CD4-positive, alpha-beta memory T cell (primary cell): ENCODE measurements at places on chromosomes 4 and X. TPM values are rescaled to one million over a fixed set of nuclear protein-coding genes. Genes with fewer than 3 reads are reported as not detected.
A peak's percentile ranks its signal among the peaks of the same experiment; 100 is the strongest.

CABS1 gene
- not detected for total RNA-seq

BCORL1 gene
- total RNA-seq: 14.2 TPM

LRBA gene
- 64.5 TPM for total RNA-seq

ATP1B4 gene
- total RNA-seq: not detected

JAKMIP1 gene
- total RNA-seq: 3.0 TPM

TNIP3 gene
- 0.38 TPM for total RNA-seq

USP38 gene
- 25.8 TPM for total RNA-seq

TRIML2 gene
- not detected for total RNA-seq

ATP6AP1 gene
- 60.4 TPM for total RNA-seq

TRAM1L1 gene
- total RNA-seq: not detected

DMP1 gene
- not detected for total RNA-seq

SPANXD gene
- total RNA-seq: not detected

PCDH7 gene
- total RNA-seq: not detected

- DNase-seq: no peak
Observed at GRCh38 chr4:183522821-183523220, 18.0 kb downstream of the ING2 start.

- DNase-seq: no peak
Observed at GRCh38 chrX:130418066-130418465, 16.3 kb downstream of the RBMX2 start.

DNA sequence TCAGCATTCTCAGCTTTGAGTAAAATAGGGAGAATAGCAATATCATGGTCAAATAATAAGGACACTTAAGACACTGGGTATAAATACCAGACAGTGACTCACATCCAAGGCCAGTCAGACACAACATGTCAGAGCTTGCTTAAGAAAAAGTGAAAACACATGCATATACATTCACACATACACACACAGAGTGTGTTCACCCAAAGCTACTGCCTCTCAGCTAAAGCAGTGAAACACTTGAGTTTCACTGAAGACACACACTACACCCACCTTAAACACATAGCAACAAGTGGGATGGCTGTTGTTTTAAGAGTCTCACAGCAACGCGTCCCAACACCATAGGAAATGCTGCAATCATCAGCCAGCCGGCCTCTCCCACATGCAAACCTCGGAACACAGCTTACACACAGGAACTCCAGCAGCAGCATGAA, 14.4 kb downstream of the SHROOM4 start:
- no peak for DNase-seq

DNA sequence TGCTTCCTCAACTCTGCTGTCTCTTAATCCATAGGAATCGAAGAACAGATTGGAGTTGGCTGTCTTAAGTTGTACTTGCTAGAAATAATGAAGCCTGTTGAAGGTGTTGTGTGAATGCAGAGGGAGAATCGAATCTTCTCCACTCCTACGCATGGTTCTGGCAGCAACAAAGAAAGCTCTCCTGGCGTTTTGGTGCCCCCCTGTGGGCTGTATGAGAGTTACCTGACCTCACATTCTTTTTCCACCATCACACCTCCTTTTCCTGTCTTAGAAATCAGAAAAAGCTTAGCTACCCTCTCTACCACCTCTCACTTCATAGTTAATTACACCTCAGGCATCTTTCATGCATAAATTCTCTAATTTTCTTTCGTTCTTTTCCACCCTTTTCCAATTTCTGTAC, 16.3 kb downstream of the KLF8 start:
- peak; percentile 49 for DNase-seq

GRCh38 chrX:115233497-115234455, at the start of gene LRCH2:
Gene LRCH2 (minus strand): TSS chrX:115234096. CDS start chrX:115234041, 55 bp downstream.
- DNase-seq: no peak

DNA sequence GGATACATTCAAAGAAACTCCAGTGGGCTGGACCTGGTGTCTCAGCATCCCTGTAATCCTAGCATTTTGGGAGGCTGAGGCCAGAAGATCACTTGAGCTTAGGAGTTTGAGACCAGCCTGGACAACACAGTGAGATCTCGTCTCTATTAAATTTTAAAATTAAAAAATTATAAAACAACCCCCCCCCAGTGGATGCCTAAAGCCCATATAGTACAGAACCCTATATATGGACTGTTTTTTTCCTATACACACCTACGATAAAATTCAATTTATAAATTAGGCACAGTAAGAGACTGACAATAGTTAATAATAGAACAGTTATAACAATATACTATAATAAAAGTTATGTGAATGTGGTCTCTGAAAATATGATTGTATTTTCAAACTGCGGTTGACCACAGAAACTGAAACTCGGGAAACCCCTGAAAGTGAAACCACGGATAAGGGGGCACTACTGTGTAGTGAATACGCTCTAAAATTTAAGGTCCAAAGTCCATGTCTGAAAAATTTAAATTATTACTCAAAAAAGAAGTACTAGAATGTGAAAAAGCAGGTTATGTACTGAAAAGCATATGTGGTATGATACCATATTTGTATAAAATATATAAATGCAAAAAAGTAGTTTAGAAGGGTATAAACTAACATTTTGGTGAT, 2.0 kb downstream of the SMIM14 start:
- peak; percentile 20 for DNase-seq

DNA sequence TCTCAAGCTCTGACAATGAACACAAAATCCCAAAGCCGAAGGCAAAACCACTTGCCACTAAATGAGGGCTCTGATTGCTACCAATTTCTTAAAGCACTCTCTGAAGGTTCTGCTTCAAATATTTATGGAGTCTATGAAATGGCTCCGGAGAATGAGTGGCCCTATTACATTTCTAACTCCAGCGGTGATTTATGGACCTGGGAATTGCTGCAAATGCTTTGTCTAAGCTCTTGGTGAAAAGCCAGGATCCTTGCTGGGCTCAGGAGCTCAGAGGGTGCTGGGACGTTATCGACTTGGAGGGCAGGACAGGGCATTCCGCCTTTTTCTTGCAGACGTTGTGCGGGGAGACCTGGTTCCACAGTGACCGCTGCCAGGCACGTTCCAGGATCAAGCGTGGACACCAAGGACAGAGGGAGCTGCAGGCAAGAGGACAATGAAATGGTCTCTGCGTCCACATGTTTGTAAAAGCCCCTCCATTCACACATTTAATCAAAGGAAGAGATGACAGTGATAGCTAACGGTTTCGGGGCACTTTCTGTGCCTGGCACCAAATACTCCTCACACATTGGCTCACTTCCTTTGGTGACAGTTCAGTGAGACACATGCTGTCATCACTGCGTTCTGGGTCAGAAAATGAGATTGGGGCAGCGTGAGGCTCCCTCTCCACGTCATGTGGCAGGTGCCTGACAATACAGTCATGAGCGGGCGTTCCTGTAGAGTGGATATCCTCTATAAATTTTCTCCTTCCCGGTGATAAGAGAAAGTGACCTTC, 58.8 kb downstream of the C4orf50 start:
- no peak for DNase-seq

GRCh38 chr4:55768291-55768690, 51.3 kb upstream of the EXOC1L start:
- no peak for DNase-seq

GRCh38 chr4:53788011-53788410, 196.7 kb upstream of the LNX1 start:
- no peak for DNase-seq

DNA sequence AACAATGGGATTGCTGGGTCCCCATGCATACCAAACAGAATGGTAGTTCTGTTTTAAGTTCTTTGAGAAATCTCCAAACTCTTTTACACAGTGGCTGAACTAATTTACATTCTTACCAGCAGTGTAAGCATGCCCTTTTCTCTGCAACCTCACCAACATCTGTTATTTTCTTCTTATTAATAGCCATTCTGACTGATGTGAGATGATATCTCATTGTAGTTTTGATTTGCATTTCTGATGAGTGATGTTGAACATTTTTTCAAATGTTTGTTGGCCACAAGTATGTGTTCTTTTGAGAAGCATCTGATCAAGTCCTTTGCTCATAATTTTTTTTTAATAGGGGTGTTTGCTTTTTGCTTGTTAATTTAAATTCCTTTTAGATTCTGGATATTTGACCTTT, 41.2 kb upstream of the ZMAT1 start:
- DNase-seq: no peak

DNA sequence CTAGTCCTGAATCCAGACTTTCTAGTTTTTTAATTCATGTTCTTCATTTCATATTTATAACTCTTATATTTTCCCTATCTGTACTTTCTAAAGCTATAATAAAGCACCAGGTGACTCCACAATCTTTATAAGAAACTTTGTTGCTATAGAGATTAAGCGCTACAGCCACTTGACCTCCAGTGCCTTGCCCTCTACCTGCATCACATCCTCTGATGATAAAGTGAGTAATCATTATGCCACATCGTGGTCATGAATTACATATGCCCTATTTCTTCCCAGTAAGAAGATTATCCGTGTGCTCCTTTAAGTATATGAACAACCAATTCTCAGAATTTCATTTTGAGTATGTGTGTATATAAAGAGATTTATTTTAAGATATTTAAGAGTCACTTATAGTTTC, 6.8 kb upstream of the DYNLT3 start:
- no peak for DNase-seq

DNA sequence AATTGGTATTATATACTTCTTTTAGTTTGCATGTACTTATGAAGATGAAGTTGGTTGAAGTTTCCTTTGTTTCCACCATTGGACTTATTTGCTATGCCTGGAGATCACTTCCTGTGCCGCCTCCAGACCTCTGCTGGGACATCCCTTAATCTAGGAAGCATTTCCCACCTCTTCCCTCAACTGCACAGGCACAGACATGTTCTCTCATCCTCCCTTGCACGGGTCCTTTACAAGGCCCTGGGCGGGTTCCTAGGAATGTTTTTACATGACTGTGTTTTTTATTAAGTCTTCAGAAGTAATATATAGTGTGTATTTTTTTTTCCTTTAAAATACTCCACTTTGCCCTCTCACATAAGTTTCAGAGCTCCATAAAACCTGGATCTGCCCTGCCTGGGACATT, 51.0 kb downstream of the TMEM131L start:
- DNase-seq: no peak

DNA sequence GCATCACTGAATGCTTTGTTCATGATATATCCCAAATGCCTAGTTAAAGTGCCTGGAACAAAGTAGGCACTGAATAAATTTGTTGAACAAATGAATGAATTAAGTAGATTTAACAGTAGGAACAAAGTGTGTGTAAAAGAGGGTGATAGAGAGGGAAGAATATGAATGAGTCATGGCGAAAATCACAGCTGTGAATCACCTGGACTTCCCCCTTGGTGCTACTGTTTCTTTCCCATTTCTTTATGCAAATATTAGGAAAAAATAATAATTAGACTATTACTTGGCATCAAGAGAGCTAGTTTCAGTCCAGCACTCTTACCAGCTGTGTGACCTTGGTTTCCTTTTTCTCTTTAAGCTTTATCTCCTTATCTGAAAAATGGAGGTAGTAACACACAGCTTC, 9.2 kb downstream of the SPIN3 start:
- no peak for DNase-seq

- DNase-seq: no peak
Observed at GRCh38 chrX:69153060-69153730, 12.1 kb downstream of the PJA1 start.

GRCh38 chrX:21700967-21701366, 42.8 kb upstream of the KLHL34 start:
- no peak for DNase-seq

GRCh38 chr4:14449308-14449707, 553.0 kb upstream of the CPEB2 start:
- DNase-seq: no peak

- DNase-seq: no peak
Observed at GRCh38 chr4:95548738-95549245, at the start of gene UNC5C. Gene UNC5C (minus strand): TSS chr4:95548973.

DNA sequence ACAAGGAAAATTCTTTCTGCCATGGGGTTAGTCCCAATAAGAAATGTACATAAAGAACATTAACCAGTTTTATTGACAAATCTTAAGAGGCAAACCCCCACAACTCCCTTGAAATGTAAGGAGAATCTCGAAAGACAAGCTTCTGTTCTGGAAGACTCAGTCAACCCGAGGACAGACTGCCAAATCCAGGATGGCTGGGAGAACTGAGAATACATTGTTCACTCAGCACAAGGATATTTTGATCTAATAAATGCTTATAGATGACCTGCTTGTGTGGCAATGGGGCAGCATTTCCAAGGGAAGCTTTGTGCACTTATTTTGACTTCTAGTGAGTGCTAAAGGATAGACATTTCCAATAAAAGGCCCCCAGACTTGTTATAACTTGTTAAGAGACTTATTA, 280.4 kb downstream of the DHX15 start:
- no peak for DNase-seq

- no peak for DNase-seq
Observed at GRCh38 chr4:53788621-53789020, 197.3 kb upstream of the LNX1 start.

- no peak for DNase-seq
Observed at GRCh38 chr4:165625281-165625680, 246.5 kb downstream of the CPE start.

DNA sequence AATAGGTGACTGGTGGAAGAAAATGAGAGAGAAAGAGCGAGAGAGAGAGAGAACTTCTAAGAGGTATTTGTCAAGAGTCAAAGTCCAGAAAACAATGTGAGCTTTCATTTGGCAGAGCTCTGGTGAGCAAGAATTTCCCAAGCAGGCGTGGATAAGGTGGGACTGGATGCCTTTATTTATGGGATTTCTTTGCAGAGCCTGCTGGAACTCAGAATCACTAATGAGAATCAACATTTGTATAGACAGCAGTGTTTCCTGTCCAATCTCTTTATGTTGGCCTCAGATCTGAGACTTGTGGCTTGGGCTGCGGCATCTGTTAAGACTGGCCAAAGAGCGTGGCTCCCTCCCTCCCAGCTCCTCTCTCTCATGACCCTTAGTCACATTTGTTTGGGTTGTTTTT, 67.9 kb upstream of the TBL1X start:
- DNase-seq: no peak

DNA sequence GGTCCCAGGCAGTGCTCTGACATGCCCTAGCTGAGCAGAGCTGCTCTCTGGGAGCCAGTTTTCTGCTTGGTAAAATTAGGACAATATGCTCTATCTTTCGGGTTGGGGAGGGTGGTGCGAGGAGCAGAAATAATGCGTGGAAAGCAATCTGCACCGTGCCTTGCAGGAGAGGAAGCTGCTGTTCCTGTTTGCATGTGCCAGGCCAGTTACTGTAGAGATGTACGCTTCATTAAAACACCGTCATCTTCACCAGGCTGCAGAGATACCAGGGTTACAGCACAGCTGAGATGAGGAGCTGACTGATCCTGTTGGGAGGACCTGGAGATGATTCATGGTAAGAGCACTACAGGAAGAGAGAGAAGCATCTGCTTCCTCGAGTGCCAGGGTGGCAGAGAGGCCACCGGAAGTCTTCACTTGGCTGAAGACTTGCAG, 29.5 kb upstream of the IRF2 start:
- DNase-seq: peak; percentile 21

DNA sequence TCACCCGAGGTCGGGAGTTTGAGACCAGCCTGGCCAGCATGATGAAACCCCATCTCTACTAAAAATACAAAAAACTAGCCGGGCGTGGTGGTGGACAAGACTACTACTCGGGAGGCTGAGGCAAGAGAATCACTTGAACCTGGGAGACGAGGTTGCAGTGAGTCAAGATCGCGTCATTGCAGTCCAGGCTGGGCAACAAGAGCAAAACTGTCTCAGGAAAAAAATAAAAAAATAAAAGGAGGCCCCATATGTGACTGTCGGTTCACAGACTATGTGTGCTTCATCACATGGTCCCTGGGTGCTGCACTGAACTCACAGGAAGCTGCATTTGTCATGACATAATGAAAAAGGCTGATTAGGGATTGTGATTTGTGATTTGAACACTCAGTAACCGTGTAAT, 6.4 kb downstream of the TRIML1 start:
- no peak for DNase-seq

GRCh38 chrX:150772150-150772970, 79.2 kb downstream of the MTMR1 start:
- peak; percentile 60 for DNase-seq

GRCh38 chrX:8726031-8726652, 5.8 kb downstream of the ANOS1 start:
- DNase-seq: no peak
